ENCODE measurements at places on chromosomes 7 and 10. TPM values are rescaled to one million over a fixed set of nuclear protein-coding genes. Genes with fewer than 3 reads are reported as not detected.
A peak's percentile ranks its signal among the peaks of the same experiment; 100 is the strongest.

- DNase-seq, result no peak
Measured at GRCh38 chr10:29279779-29280487, 8.9 kb upstream of the LYZL1 start.

- DNase-seq, result no peak
Measured at GRCh38 chr7:6476596-6477317, 29.0 kb upstream of the DAGLB start.

DNA sequence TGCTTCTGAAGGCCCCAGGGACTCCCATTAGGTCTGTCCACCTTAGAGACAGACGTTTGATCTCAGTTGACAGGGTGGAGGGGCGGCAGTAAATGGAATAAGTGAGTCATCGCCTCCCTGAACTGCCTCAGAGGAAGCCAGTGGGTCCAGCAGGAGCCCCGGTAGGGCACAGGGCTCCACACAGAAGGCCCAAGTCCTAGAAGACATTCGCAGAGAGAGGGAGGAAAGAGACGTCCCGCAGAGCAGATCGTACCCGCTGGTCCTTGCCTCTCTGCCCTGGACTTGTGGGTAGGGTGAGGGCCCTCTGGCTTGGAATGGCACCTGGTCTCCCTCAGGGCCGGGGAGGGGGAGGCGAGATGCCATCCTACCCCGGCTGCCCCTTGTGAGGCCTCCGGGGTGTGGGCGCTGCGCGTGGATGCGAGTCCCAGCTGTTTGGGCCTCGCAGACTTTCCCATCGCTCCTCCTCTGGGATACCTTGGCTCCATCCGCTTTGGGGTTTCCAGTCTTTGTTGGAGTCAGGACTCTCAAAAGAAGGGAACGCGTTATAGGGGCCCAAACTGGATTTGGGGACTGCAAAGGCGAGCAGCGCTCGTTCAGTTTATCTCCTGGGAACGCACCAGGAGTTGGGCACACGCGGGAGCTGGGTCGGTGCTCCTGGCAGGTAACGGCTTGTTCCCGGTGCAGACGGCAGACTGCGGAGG is 5.1 kb downstream of the TLX1 start:
- DNase-seq, result no peak

- no peak for DNase-seq
Measured at GRCh38 chr10:119834188-119834587, 38.5 kb downstream of the MCMBP start.

DNA sequence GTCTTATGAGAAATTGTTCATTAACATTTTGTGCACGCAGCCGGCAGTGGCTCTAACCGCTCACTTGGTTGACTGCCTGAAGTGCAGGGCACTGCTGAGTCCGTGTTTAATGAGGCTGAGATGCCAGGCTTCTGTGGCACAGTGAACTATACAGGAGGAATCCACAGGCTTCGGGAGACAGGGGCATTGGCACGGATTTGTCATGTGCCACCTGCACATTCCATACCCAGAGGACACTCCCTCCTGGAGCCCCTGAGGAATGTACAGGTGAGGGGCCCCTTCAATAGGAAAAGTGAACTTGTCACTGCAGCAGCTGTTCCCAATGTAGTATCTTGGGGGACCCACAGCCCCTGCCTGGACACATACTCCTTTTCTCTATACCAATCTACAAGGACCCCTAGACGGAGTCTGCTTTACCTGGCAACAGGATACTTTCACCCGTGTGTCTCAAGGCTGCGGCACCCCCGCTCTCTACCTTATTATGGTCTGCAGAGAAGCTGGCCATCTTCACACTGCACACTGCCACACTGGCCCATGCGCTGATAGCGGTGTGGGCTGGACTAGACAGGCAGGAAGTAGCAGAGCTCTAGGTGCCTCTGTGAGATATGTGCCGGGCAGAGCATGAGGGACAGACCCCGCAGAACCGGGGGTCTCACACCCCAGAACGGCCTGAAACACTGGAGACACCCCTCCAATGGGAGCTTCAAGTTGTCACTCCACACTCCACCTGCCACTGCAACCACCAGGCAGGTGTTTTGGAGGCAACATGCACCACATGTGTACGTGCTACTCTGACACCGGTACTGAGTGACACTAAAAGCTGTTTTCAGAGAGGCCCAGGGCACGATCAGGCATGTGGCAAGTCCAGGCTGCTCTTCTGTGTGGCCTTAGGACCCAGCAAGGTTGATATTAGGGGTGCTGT is 71.4 kb upstream of the RHEB start:
- no peak for DNase-seq

- DNase-seq, result no peak
Measured at GRCh38 chr10:95394161-95394880, 103.5 kb upstream of the PDLIM1 start.

- DNase-seq, result no peak
Measured at GRCh38 chr10:76396134-76396533, 964.7 kb downstream of the LRMDA start.

GRCh38 chr10:93991596-93992284 is 2.0 kb upstream of the PLCE1 start:
- no peak for DNase-seq

- DNase-seq, result no peak
Measured at GRCh38 chr10:100565206-100565985, 29.7 kb downstream of the HIF1AN start.

DNA sequence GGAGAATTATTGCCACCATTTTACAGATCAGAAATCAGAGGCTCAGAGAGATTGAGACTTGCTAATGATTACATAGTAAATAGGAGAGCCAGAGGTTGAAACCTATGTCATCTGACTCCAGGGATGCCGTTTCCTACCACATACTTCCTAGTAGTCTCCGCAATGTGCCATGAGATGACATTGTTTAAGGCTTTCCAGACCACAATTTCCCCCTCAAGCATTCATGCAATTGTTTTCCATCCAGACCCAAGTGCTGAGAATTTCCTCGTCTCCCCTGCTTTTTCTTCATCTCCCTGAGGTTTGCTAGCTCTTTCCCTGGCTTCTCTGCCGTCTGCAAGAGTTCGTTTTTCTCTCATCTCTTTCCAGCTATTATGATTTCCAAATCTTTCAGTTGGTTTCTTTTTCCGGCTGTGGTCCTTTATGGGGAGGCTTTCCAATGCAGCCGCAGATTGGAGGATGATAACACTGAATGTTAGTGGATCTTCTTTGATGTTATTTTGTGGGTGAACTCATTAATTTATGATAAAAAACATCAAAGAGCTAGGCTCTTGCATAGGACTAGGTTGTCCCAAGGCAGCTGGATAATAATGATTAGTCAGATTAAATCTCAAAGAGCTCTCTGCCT is 6.9 kb upstream of the GOLGA7B start:
- DNase-seq, result no peak

DNA sequence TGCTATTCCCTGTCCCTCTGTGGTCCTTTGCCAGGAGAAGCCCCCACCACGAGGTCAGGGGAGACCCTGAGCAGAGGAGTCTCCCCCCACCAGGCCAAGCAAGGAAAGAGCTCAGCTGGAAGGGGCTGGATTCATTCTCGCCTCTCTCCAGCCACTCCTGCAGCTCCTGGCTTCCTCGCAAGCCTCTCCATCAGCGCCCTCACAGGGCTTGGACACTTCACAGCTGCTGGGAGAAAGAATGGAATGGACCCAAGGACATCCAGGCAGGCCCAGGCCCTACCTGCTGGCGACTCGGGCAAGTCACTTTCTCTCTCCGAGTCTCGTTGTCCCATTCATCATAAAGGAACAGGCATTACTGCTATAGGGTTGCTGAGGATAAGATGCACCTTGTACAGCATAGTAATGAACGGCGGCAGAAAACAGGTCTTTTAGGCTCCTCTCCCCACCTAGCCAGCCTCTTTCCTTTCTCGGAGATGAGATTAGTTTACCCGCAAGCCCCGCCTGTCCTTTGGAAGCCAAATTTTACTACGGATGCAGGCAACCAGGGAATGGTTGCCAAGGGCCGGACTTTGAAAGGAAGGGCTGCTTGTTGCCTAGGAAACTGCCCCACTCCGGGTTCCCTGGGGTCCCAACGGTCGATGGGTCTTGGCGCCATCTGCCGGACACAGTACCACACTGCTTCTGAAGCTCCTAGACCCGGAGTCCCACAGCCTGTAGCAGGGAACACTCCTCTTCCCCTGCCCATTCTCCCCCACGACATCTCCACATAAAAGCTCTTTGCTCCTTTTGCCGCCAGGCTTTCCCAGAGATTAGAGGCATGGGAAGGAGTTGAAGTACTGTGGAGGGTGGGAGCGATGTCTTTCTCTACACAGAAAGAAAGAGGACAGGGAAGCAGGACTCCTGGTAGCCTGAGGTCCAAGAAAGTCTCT is 22.3 kb downstream of the IMPDH1 start:
- peak; percentile 60 for DNase-seq

TMEM236 gene
- polyA plus RNA-seq, result 0.20 TPM

TMEM196 gene
- 0.10 TPM for polyA plus RNA-seq

GDF2 gene
- not detected for polyA plus RNA-seq

Data from renal cortex interstitium (tissue), 15 donors.